NCI-H1930 (cell line): ENCODE measurements at places on chromosomes 2 and 18.

- no peak for DNase-seq
Measured at GRCh38 chr2:151673016-151673415, 61.3 kb downstream of the NEB start.

- DNase-seq, result no peak
Measured at GRCh38 chr18:11516751-11517503, 92.5 kb upstream of the SLC35G4 start.

- DNase-seq, result no peak
Measured at GRCh38 chr2:6493266-6493665, 372.4 kb downstream of the CMPK2 start.

DNA sequence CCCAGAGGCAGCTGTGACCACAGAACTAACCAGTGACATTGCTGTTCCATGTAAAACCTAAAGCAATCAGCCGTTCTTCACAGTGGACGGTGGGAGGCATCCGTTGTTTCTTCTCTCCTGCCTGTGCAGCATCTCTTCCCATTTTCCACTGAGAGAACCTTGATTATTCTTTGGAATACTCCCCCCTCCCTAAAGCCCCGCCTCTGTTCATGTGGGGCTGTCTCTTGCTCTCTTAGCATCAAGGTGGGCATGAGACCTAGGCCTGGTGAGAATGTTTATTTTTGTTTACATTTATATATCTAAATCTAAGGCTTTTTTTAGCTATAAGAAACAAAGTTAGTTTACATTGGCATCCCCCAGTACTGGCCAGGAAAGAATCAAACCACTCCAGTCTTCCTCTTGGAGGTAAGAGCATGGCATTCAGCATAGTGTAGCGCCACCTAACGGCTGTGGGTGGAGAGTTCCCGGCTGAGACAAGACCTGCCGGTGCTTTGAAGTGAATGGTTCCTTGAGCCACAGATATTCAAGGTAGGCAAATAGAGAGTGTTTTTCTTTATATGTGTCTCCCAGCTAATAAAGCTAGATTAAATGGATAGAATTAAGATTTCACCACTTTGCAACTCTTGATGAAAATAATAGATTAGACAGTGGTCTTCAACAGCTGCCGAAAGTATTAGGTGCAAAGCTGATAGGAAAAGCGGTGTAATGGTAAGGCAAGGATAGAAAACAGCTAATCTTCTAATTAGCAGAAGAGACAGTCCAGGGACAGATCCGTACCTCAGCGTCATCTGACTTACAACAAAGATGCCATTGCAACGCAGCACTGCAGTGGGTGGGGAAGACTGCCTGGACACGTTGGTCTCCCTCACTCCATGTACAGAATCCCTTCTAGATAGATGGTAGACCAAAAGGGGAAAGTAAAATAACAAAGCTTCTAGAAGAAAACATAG is 219.6 kb upstream of the RAB12 start:
- peak; percentile 31 for DNase-seq

DNA sequence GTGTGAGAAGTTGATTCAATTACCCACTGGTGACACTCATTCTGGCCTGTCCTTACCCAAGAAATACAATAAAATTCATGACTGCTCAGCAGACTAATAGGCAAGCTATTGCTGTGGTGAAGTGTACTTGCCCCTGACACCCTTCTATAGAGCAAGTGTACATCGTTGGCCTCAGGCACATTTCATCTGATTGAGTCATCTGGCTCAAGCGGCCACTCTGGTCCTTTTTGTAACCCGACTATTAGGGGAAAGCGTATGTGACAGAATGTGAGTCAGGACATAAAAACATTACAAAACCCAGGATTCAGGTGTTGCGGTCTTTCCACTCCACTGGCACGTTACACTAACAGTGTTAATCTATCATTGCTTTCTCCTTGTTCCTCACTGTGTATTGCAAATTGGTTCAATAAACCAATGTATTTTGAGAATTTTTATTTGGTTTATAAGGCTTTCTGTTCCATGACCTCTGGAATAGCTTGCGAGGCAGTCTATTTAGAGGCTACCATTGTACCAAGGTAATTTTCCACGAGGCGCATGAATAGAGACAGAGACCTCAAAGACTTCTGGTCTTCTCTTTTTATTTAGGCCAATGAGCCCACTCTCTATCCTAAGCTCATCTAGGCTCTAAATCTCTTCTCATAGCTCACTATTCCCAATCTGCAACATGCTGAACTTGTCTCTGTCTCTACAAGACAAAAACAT is 10.2 kb upstream of the TTC32 start:
- DNase-seq, result peak; percentile 3

DNA sequence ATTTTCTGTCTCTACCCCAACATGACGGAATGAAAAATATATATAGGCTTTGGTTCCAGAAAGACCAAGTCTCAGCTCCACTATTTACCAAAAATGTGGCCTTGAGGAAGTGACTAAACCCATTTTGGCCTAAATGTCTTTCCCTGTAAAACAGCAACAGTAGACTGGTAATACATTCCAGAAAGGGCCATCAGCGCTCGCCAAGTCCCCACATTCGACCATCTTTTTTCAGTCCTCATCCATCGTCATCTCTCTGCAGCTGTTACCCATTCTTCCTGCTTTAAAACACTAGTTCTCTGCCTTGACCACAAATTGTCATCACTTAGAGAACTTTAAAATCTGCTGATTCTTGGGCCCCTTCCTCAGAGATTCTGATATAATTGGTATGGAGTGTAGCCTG is 183.8 kb upstream of the CTAGE1 start:
- no peak for DNase-seq

DNA sequence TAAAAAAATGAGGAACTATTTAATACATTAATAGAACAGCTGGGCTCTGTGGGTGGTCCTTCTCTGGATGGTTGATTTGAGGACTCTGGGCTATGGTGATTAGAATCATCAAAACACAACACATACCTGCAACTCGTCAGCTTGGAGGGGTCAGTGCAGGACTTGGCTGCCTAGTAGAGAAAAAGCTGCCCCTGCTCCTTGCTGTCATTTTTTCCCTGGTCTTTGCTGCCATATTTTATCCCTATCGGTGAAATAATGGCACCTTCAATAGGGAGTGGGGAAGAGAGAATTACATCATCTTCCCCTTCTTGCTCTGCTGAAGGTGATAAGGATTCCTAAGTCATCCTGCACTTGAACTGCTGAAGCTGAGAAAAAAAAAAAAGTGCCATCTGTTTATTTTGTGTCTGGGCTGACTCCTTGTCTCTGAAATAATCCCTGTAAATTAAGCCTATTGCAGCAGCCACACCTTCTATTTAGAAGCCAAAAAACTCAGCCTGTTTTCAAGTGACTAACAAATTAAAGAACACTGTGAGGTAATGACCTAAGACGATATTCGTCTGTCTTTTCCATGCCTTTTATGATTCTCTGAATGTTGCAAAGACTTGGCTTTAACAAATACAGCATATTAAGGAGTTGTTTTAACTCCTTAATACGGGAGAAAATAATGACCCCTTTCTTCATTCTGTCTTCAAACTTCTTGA is 89.3 kb downstream of the ACVR1 start:
- no peak for DNase-seq

DNA sequence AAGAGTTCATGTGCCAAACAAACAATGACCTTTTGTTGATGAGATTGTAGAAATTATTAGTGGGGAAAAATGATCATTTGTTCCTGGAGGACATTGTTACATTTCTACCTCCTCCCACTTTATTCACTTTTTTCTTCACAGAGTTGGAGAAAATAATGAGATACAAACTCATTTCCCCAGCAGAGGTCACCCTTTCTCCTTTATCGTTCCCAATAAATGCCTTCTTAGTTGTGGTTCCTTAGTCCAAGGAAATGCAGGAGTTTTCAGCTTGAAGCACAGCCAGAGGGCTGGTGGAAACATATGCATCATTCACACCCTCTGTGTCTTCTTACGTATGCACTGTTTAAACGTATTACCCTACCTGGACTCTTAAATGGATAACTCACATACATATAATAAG is 108.8 kb downstream of the SLC4A3 start:
- DNase-seq, result no peak

- no peak for DNase-seq
Measured at GRCh38 chr2:161158882-161159281, 1.3 kb upstream of the TANK start.

DNA sequence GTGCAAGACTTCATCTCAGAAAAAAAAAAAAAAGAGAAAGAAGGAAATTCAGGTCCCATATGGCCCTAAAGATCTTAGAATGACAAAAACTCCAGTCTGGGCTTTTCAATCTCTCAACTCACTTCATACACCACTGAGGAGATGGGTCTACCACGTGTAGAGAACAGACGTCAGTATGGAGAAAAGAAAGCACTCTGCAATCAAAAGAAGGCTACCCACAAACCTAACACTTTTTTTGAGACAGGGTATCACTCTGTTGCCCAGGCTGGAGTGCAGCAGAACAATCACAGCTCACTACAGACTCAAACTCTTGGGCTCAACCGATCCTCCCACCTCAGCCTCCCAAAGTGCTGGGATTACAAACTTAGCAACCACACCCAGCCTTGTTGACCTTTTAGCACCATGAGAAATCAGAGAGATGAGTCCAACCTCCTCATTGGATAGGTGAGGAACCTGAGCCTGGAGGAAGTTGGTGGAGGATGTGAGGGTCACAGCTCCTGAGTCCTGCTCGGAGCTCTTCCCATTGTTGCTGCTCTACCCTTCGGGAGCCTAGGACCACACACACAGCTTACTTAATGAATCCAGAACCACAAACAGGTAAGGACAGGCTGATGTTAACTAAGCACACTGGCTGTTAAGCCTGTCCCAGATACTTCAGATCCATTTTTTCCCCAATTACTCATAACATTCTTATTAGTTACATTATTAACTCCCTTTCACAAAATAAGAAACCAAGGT is 23.7 kb downstream of the TBC1D8 start:
- DNase-seq, result no peak

GRCh38 chr2:209840434-209840833 is 68.8 kb downstream of the UNC80 start:
- DNase-seq, result no peak
